Activated CD8-positive, alpha-beta T cell treated with anti-CD3 and anti-CD28 coated beads, Interleukin-2, amount 10 ng/mL, durations not matched to agents 7 days and 5 days (primary cell): ENCODE measurements at places on chromosomes 2 and 18. TPM values are rescaled to one million over a fixed set of nuclear protein-coding genes. Genes with fewer than 3 reads are reported as not detected.
A peak's percentile ranks its signal among the peaks of the same experiment; 100 is the strongest.

The SPC25 gene
- 58.3 TPM for total RNA-seq

The KDSR gene
- 38.2 TPM for total RNA-seq

The UGT1A3 gene
- total RNA-seq, result not detected

The RIT2 gene
- not detected for total RNA-seq

The SP110 gene
- 128 TPM for total RNA-seq

The HOXD1 gene
- not detected for total RNA-seq

The GPATCH11 gene
- total RNA-seq, result 11.8 TPM

The UGT1A8 gene
- not detected for total RNA-seq

The CRYGD gene
- not detected for total RNA-seq

The PLEK gene
- total RNA-seq, result 4.7 TPM

The TUBB8B gene
- total RNA-seq, result not detected

- peaks cover 2% of the 10 kb centered on the region for H3K4me1 ChIP-seq
- DNase-seq, result no peak
- no peak overlapping the region for H3K4me3 ChIP-seq
- H3K27ac ChIP-seq, result no peak overlapping the region
- peaks cover 9% of the 10 kb centered on the region for H3K36me3 ChIP-seq
- H3K27me3 ChIP-seq, result peaks cover 9% of the 10 kb centered on the region
Observed at GRCh38 chr2:202201220-202202160, 36.9 kb downstream of the SUMO1 start.

- no peak overlapping the region for H3K4me3 ChIP-seq
- DNase-seq, result no peak
- H3K27ac ChIP-seq, result no peak overlapping the region
- no peaks in the 10 kb centered on the region for H3K4me1 ChIP-seq
Observed at GRCh38 chr2:1731963-1732768, 12.1 kb downstream of the PXDN start.

GRCh38 chr2:151669585-151670081 is 64.6 kb downstream of the NEB start:
- DNase-seq, result no peak
- no peaks in the 10 kb centered on the region for H3K36me3 ChIP-seq
- H3K4me1 ChIP-seq, result peaks cover 3% of the 10 kb centered on the region
- no peak overlapping the region for H3K27ac ChIP-seq

- peaks cover 74% of the 10 kb centered on the region for H3K4me1 ChIP-seq
- peak overlapping the region; percentile 93 for H3K27ac ChIP-seq
- H3K27me3 ChIP-seq, result no peaks in the 10 kb centered on the region
- peak overlapping the region; percentile 85 for H3K4me3 ChIP-seq
- peaks cover 72% of the 10 kb centered on the region for H3K36me3 ChIP-seq
- no peak for DNase-seq
Observed at GRCh38 chr2:174631009-174631981, 33.7 kb upstream of the WIPF1 start.

- no peaks in the 10 kb centered on the region for H3K36me3 ChIP-seq
- no peaks in the 10 kb centered on the region for H3K27me3 ChIP-seq
- H3K4me1 ChIP-seq, result no peaks in the 10 kb centered on the region
- no peak overlapping the region for H3K27ac ChIP-seq
- no peak for DNase-seq
Observed at GRCh38 chr2:188788621-188789020, 185.6 kb upstream of the COL3A1 start.

DNA sequence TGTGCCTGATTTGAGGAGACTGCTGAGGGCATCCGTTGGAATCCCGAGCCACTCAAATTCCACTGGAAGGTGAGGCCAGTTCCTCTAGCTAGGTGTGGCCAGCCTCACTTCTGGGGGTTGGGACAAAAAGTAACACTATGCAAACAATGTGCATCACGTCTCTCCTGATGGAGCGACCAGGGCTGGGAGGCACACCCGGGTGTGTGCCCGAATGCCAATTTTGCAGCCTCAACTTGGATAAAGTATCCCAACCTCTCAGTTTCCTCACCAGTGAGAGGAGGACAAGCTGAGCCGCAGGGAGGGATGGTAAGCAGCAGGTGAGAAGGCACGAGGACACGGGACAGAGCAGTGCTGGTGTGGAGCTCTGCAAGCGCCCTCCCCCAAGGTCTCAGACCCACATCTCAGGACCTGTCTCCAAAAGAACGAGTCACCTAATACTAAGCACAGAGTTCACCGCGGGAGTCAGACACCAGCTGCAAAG is 218.3 kb downstream of the HAUS1 start:
- no peak for DNase-seq
- no peaks in the 10 kb centered on the region for H3K36me3 ChIP-seq
- H3K4me1 ChIP-seq, result peaks cover 6% of the 10 kb centered on the region
- H3K27ac ChIP-seq, result no peak overlapping the region

DNA sequence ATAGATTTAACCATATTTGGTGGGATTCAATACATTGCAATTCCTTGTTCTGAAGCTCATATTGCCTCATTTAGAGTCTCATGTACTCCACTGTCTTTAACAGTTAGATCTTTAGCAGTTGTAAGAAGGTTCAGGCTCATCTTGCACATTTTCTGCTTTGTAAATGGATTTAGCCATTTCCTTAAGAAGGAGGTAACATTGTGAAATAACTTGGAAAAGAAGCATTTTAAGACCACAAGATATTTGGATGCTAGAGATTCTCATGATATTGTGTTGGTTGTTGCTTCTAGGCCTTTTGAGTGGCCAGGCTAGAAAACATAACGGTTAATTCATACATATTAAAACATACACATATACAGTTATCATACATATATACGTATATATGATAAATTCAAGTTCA is 445.8 kb upstream of the NXPH2 start:
- H3K27ac ChIP-seq, result no peak overlapping the region
- H3K4me1 ChIP-seq, result no peaks in the 10 kb centered on the region
- no peaks in the 10 kb centered on the region for H3K27me3 ChIP-seq
- no peaks in the 10 kb centered on the region for H3K36me3 ChIP-seq
- H3K4me3 ChIP-seq, result no peak overlapping the region
- no peak for DNase-seq

- no peaks in the 10 kb centered on the region for H3K36me3 ChIP-seq
- DNase-seq, result no peak
- no peak overlapping the region for H3K4me3 ChIP-seq
- H3K4me1 ChIP-seq, result peaks cover 4% of the 10 kb centered on the region
- peaks cover 18% of the 10 kb centered on the region for H3K27me3 ChIP-seq
- no peak overlapping the region for H3K27ac ChIP-seq
Observed at GRCh38 chr2:119387381-119388129, 20.8 kb downstream of the DBI start.

- DNase-seq, result no peak
- H3K27ac ChIP-seq, result peak overlapping the region; percentile 67
- no peaks in the 10 kb centered on the region for H3K27me3 ChIP-seq
- H3K4me1 ChIP-seq, result peaks cover 64% of the 10 kb centered on the region
Observed at GRCh38 chr2:227460833-227461232, 11.1 kb upstream of the AGFG1 start.

- no peak overlapping the region for H3K27ac ChIP-seq
- peaks cover 2% of the 10 kb centered on the region for H3K36me3 ChIP-seq
- H3K4me3 ChIP-seq, result no peak overlapping the region
- no peak for DNase-seq
- no peaks in the 10 kb centered on the region for H3K27me3 ChIP-seq
- H3K4me1 ChIP-seq, result no peaks in the 10 kb centered on the region
Observed at GRCh38 chr2:71661782-71662181, 208.4 kb downstream of the DYSF start.

GRCh38 chr2:143564419-143564818 is 435.2 kb downstream of the ARHGAP15 start:
- H3K4me3 ChIP-seq, result no peak overlapping the region
- no peak overlapping the region for H3K27ac ChIP-seq
- H3K36me3 ChIP-seq, result peaks cover 68% of the 10 kb centered on the region
- no peaks in the 10 kb centered on the region for H3K4me1 ChIP-seq

- no peaks in the 10 kb centered on the region for H3K4me1 ChIP-seq
- DNase-seq, result no peak
- H3K36me3 ChIP-seq, result no peaks in the 10 kb centered on the region
- no peak overlapping the region for H3K4me3 ChIP-seq
Observed at GRCh38 chr18:30265190-30265589, 777.4 kb downstream of the DSC3 start.

DNA sequence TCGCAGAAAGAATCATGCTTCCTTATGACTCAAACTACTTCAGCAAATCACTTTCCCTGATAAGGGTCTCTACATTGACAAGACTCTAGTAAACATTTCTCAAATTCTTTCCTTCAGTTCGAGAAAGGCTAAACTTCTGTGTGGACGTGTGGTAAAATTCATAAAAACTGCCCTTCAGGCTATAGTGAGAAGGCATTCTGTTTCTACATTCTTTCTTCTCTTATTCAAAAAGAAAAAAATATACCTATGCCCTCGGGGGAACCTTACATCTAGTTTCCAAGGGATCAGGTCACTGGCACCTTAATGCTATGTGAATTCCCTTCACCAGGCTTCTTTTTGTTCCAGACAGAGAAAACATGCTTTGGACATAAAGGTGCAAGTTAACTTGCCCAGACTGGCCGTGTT is 4.9 kb downstream of the VIT start:
- no peak overlapping the region for H3K4me3 ChIP-seq
- H3K4me1 ChIP-seq, result no peaks in the 10 kb centered on the region
- H3K27ac ChIP-seq, result no peak overlapping the region
- no peak for DNase-seq
- H3K27me3 ChIP-seq, result peaks cover 11% of the 10 kb centered on the region

GRCh38 chr2:207459990-207460757 is 69.6 kb upstream of the CREB1 start:
- no peak for DNase-seq
- no peaks in the 10 kb centered on the region for H3K36me3 ChIP-seq
- no peak overlapping the region for H3K27ac ChIP-seq
- peaks cover 21% of the 10 kb centered on the region for H3K4me1 ChIP-seq
- no peaks in the 10 kb centered on the region for H3K27me3 ChIP-seq
- no peak overlapping the region for H3K4me3 ChIP-seq

GRCh38 chr2:189203177-189203799 is 23.7 kb upstream of the COL5A2 start:
- DNase-seq, result no peak
- H3K4me3 ChIP-seq, result no peak overlapping the region
- peaks cover 2% of the 10 kb centered on the region for H3K27me3 ChIP-seq
- H3K36me3 ChIP-seq, result no peaks in the 10 kb centered on the region
- peaks cover 4% of the 10 kb centered on the region for H3K4me1 ChIP-seq
- no peak overlapping the region for H3K27ac ChIP-seq

- no peak for DNase-seq
- peaks cover 8% of the 10 kb centered on the region for H3K4me1 ChIP-seq
- no peak overlapping the region for H3K4me3 ChIP-seq
- H3K36me3 ChIP-seq, result no peaks in the 10 kb centered on the region
Observed at GRCh38 chr2:64179582-64180321, 35.5 kb upstream of the PELI1 start.

DNA sequence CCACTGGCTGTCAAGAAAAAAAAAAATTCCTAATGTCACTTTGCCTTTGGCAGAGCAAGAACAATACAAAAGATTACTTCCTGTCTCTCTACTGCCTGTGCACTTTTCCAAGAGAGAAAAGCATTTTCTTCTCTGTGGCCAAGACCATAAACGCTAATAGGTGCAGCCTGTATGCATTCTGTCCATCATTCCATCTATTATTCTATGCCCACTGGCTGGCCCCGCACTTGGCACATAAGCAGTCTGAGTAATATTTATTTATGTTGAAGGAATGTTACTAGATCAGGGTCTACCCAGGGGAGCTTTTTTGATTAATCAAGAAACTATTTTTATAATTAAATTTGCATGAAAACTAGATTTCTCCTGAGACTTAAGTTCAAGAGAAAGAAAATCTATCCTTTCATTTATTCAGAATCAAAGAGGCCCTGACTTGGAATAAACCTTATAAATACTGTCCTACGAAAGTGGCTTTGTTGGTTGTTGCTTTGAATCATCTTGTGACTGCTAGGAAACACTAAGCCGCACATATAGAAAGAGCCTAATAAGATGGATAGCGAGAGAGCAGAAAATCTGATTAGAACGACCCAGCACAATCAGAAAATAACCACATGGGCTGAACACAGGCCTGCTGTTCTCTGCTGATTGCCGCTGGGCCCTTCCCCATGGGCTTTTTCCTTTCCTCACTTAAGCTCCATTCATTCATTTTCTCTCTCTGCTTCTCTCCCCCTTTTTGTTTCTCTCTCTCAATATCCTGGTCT is 59.4 kb downstream of the MMADHC start:
- DNase-seq, result no peak
- H3K27ac ChIP-seq, result no peak overlapping the region
- H3K4me3 ChIP-seq, result no peak overlapping the region

- peaks cover 45% of the 10 kb centered on the region for H3K4me1 ChIP-seq
- H3K36me3 ChIP-seq, result peaks cover 23% of the 10 kb centered on the region
- DNase-seq, result no peak
- H3K27me3 ChIP-seq, result peaks cover 8% of the 10 kb centered on the region
- H3K4me3 ChIP-seq, result peak overlapping the region; percentile 67
- H3K27ac ChIP-seq, result peak overlapping the region; percentile 90
Observed at GRCh38 chr2:96913117-96913397, 43.2 kb upstream of the SEMA4C start.

DNA sequence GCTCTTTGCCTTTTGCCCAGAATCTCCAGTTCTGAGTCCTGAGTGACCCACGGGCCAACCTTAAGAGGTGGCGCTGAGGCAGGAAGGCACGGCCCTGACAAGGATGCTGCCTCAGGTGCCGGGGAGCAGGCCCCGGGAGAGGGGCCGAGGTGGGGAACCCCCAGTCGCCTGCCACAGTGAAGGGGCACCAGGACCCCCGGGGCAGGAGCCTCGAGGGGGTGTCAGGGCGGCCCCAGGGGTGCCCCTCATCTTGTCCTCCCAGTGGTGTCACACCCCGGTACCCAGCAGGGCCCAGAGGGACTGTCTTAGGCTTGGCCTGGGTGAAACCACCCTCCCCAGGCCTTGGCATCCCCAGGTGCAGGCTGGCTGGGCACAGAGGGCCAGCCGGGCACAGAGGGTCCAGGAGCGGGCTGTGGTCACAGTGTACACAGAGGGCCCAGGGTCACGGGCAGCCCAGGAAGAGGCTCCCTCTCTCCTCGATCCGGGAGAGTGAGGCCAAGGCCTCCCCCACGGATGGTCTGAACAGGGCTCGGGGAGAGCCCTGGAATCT is 1.0 kb downstream of the PDCD1 start:
- peak overlapping the region; percentile 62 for H3K4me3 ChIP-seq
- no peaks in the 10 kb centered on the region for H3K36me3 ChIP-seq
- DNase-seq, result no peak
- H3K4me1 ChIP-seq, result peaks cover 31% of the 10 kb centered on the region
- H3K27me3 ChIP-seq, result peaks cover 3% of the 10 kb centered on the region
- no peak overlapping the region for H3K27ac ChIP-seq

- no peak overlapping the region for H3K27ac ChIP-seq
- DNase-seq, result no peak
- peaks cover 2% of the 10 kb centered on the region for H3K27me3 ChIP-seq
- no peak overlapping the region for H3K4me3 ChIP-seq
- H3K4me1 ChIP-seq, result peaks cover 21% of the 10 kb centered on the region
Observed at GRCh38 chr2:237444071-237444470, 30.1 kb upstream of the COL6A3 start.

DNA sequence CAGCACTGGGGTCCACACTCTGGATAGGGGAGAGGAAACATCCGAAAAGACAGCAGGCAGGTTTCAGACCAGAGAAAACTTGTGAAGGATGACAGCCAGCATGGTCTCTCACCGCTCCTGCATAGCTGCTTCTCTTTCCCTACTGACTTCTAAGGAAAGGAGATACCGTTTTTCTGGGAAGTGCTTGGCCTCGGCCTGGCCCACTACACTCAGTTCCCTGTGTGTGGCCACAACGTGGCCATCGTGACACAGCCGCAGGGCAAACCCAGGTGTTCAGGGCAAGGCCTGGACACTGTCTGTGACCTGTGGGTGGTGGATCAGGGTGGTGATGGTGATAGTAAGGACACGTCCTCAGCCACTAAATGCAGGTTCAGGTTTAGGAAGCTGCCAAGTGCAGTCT is 34.2 kb upstream of the ACAA2 start:
- peaks cover 7% of the 10 kb centered on the region for H3K4me1 ChIP-seq
- H3K27ac ChIP-seq, result no peak overlapping the region
- no peak overlapping the region for H3K4me3 ChIP-seq
